CD4-positive, alpha-beta T cell (primary cell): ENCODE measurements at places on chromosomes 5 and 9. TPM values are rescaled to one million over a fixed set of nuclear protein-coding genes. Genes with fewer than 3 reads are reported as not detected.

- no peak overlapping the region for H3K27ac ChIP-seq
- no peaks in the 10 kb centered on the region for H3K36me3 ChIP-seq
- H3K27me3 ChIP-seq = peaks cover 6% of the 10 kb centered on the region
These were observed 262.7 kb downstream of the SAXO1 start for GRCh38 chr9:18770131-18770908.

DNA sequence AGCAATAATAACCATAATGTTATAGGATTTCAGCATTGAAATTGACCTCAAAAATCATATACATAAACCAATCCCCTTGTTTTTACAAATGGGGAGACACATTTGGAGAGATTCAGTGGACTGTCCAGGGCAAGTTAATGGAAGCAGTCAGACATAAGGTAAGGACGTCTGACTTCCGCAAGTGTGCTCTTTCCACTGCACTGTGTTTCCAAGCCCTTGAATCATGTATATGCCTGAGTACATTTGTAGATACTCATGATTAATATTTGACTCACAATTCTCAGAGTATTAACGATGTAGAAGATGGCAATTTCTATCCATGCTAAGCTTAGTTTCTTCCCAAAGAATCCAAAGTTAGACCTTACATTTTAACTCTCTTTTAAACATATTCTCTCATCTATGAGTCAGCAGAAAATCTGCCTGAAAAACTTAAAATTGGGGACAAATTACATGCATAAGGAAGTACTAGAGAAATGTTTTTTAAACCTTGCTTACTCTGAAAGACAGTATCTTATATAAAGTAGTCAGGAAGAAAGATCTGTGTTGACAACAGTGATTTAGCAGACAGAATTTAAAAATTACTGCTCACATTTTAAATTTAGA, 165.3 kb downstream of the NFIB start:
- H3K4me3 ChIP-seq = no peak overlapping the region
- DNase-seq = no peak
- no peaks in the 10 kb centered on the region for H3K36me3 ChIP-seq

GRCh38 chr9:90124961-90125360, 517.7 kb downstream of the DIRAS2 start:
- H3K4me1 ChIP-seq = no peaks in the 10 kb centered on the region
- no peak for DNase-seq
- peaks cover 13% of the 10 kb centered on the region for H3K27me3 ChIP-seq
- H3K27ac ChIP-seq = no peak overlapping the region
- no peaks in the 10 kb centered on the region for H3K36me3 ChIP-seq

DNA sequence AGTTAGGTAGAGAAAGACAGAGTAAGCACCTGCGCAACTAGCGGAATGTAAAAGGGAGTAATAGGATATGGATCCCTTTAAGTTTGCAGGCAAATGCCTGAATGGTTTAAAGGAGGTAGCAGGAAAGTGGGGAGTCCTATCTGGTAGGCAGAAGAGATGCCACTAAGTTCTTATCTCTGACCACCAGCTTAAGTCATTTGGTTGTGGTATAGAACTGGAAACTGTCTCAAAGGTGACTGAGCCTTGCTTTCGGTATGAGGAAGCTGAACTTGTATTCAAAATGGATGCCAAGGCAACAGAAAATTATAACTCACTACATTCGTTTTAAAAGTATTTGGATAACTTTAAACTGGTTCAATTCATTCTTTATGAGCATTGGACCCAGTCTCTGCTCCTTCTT, 475.6 kb downstream of the DMRTA1 start:
- H3K36me3 ChIP-seq = no peaks in the 10 kb centered on the region
- H3K4me1 ChIP-seq = no peaks in the 10 kb centered on the region
- no peak overlapping the region for H3K4me3 ChIP-seq
- no peaks in the 10 kb centered on the region for H3K27me3 ChIP-seq
- H3K27ac ChIP-seq = no peak overlapping the region

GRCh38 chr5:74192606-74193299, 447.8 kb downstream of the ENC1 start:
- H3K27me3 ChIP-seq = no peaks in the 10 kb centered on the region
- H3K4me3 ChIP-seq = no peak overlapping the region
- no peaks in the 10 kb centered on the region for H3K4me1 ChIP-seq
- no peak overlapping the region for H3K27ac ChIP-seq
- H3K36me3 ChIP-seq = no peaks in the 10 kb centered on the region
- DNase-seq = no peak

DNA sequence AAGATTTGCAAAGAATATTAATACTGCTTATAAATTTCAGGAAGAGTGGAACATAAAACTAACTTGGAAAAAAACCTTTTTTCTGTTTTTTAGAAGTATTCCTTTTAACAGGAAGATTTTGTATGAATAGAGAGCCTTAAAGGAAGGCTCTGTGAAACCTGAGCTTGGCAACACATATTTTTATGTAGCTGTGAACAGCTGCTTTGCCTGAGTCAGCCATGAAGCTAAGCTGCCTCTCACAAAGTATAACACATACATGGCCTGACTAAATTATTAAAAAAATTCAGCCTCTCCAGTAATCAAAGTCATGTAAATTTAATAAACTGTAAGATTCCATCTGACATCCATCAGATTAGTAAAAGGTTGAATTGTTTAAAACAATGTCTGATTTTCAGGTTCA, 547.5 kb downstream of the ELAVL2 start:
- H3K4me1 ChIP-seq = no peaks in the 10 kb centered on the region
- H3K4me3 ChIP-seq = no peak overlapping the region
- H3K27me3 ChIP-seq = no peaks in the 10 kb centered on the region
- no peak for DNase-seq
- no peaks in the 10 kb centered on the region for H3K36me3 ChIP-seq
- H3K27ac ChIP-seq = no peak overlapping the region

- H3K36me3 ChIP-seq = no peaks in the 10 kb centered on the region
- H3K4me1 ChIP-seq = no peaks in the 10 kb centered on the region
- DNase-seq = no peak
- H3K4me3 ChIP-seq = no peak overlapping the region
- H3K27ac ChIP-seq = no peak overlapping the region
- H3K27me3 ChIP-seq = no peaks in the 10 kb centered on the region
These were observed 183.5 kb upstream of the GDNF start for GRCh38 chr5:38023371-38023770.

The AMBP gene
- total RNA-seq = not detected

- peaks cover 23% of the 10 kb centered on the region for H3K36me3 ChIP-seq
- no peak overlapping the region for H3K4me3 ChIP-seq
- DNase-seq = no peak
- no peak overlapping the region for H3K27ac ChIP-seq
These were observed 47.8 kb downstream of the KDM4C start for GRCh38 chr9:6805532-6805931.

The QRFP gene
- total RNA-seq = not detected

The SMU1 gene
- total RNA-seq = 25.1 TPM

The RGS7BP gene
- total RNA-seq = not detected

The TYRP1 gene
- total RNA-seq = not detected

The AGXT2 gene
- not detected for total RNA-seq

The CARTPT gene
- not detected for total RNA-seq

The DMRT3 gene
- total RNA-seq = not detected

DNA sequence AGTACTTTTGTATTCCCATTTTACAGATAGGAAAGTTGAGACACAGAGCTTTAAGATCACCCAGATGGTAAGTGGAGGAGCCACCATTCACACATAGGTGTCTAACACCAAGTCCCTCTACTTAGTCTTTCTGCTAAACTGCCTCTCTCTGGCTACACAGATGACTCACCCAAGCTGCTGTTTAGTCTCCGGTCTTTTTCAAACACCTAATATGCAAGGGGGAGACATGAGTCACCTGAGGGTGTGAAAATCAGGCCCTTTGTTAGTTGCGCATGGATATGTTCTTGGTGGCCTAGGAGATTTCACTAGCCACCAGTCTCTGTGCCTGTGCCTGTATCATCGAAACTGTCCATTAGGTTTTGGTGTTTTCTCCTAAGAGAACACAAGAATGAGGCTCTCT, 117.8 kb downstream of the MAST4 start:
- H3K4me3 ChIP-seq = no peak overlapping the region
- no peak overlapping the region for H3K27ac ChIP-seq
- H3K27me3 ChIP-seq = no peaks in the 10 kb centered on the region

GRCh38 chr9:113673726-113674125, 202.4 kb upstream of the ZNF618 start:
- no peak overlapping the region for H3K27ac ChIP-seq
- peaks cover 13% of the 10 kb centered on the region for H3K27me3 ChIP-seq
- no peak overlapping the region for H3K4me3 ChIP-seq
- H3K36me3 ChIP-seq = no peaks in the 10 kb centered on the region

DNA sequence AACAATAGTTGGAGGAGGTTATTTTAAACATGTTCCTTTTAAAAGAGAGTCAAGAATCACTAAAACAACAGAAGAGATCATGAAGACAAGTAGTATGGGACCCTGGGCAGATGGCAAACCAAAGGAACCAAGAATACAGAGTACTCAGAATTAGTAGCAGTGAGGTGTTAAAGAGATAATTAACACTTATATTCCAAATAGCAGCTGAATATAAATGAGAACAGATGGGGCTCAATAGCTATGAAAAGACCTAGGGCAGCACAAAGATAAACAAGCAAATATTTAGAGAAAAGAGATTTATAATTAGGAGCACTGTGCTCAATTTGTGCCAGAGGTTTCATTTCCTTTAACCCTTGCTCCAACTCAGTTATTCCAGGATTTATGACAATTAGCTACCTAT, 159.1 kb downstream of the FAM114A2 start:
- no peaks in the 10 kb centered on the region for H3K36me3 ChIP-seq
- DNase-seq = no peak
- no peak overlapping the region for H3K27ac ChIP-seq
- no peak overlapping the region for H3K4me3 ChIP-seq

DNA sequence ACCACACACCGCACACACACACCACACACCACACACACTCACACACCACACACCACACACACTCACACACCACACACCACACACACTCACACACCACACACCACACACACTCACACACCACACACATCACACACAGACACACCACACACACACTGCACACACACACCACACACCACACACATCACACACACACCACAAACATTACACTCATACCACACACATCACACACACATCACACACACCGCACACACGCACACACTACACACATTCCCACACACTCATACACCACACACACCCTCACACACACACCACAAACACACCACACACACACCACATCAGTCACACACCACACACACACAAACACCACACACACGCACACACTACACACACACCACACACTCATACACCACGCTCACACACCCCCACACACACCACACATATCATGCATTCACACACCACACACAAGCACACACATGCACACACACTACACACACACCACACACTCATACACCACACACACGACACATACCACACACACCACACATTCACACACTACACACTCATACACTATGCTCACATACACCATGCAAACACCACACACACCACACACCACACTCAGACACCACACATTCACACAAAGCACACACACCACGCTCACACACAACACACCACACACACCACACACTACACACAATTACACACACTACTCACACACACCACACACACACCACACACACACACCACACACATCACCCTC, 1.1 kb upstream of the UBE2QL1 start:
- no peak for DNase-seq
- H3K27me3 ChIP-seq = peaks cover 40% of the 10 kb centered on the region
- H3K27ac ChIP-seq = no peak overlapping the region
- peaks cover 7% of the 10 kb centered on the region for H3K4me1 ChIP-seq

DNA sequence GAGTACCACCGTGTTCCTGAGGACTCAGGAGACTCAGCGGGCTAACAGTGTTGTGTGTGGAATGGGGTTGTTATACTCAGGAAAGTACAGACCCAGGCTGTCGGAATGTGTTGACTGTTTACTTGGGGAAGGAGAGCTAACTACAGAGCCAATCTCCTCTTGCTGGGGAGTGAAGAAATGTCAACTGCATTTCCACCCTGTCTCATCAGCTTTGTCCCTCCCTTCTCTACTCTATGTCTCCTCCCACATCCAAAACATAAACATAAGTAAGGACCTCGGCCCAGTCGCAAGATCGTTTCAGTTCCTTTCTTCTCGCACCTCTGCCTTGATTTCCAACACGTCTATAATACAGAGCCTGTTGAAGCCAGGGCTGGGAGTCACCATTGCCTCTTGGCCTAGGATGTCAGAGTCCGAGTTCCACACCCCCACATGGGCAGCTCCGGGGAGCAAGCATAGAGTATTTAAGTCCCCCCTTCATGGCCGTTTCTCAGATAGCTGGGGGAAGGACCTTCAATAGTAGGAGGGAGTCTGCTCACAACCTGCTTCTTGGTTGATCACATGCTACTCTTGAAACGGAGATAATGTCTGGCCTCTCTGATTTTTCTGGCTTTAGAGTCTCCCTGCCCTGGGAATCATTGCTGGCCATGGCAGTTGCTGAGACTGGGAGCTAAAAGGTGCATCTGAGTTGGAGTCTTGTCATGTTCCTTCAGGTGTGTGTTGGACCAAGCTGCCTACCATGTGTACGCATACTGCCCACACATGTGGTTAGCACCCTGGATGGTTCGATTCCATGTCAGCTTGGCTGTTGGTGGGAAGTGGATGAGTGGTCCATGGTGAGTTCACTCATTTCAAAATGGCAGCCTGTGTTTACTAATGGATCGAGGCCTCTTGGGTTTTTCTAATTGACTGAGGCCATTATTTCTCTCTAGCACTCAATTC, 147.3 kb downstream of the MTX3 start:
- H3K27me3 ChIP-seq = peaks cover 5% of the 10 kb centered on the region
- H3K4me1 ChIP-seq = no peaks in the 10 kb centered on the region
- H3K4me3 ChIP-seq = no peak overlapping the region
- no peak for DNase-seq
- H3K27ac ChIP-seq = no peak overlapping the region

DNA sequence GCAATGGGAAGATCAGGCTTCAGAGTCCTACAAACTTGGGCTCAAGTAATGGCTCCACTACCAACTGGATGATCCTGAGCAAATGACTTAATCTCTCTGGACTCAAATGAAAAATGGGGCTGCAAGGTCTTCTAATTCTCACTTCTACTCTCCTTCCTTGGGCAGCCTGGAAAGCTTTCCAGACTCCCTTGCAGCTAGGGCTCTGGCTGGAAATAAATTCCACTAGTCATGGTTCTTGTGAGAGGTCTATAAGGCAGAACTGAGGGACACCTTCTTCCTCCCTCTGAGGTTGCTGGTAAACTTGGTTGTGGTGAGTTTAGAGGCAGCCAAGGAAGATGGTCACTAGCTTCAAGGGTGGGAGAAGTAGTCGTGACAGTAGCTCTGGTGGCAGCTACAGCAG, 18.6 kb downstream of the DCANP1 start:
- H3K36me3 ChIP-seq = no peaks in the 10 kb centered on the region
- no peak overlapping the region for H3K27ac ChIP-seq
- DNase-seq = no peak
- H3K27me3 ChIP-seq = peaks cover 15% of the 10 kb centered on the region
- H3K4me1 ChIP-seq = peaks cover 3% of the 10 kb centered on the region

The PCDHB12 gene
- total RNA-seq = not detected
